CD4-positive, alpha-beta memory T cell (primary cell): ENCODE measurements at places on chromosomes 12 and 14. TPM values are rescaled to one million over a fixed set of nuclear protein-coding genes. Genes with fewer than 3 reads are reported as not detected.

LRTM2 gene
- not detected for total RNA-seq

DNAJC22 gene
- not detected for total RNA-seq

DNA sequence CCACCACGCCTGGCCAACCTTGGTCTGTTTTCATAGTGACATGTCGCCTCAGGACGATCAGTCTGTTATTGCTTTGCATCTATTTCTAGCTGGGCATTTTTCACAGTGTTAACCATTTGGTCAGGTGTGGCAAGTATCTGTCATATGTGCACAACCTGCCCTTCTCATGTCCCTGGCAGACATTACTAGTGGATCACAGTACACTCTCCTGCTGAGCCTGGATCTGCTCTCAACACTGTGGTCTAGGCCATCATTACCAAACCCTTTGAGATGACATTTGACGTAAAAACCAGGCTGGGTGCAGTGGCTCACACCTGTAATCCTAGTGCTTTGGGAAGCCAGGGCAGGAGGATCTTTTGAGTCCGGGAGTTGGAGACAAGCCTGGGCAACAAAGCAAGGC is 29.4 kb upstream of the NOS1 start:
- H3K27me3 ChIP-seq, result no peaks in the 10 kb centered on the region
- no peaks in the 10 kb centered on the region for H3K4me1 ChIP-seq
- H3K4me3 ChIP-seq, result no peak overlapping the region

- H3K36me3 ChIP-seq, result no peaks in the 10 kb centered on the region
- H3K4me3 ChIP-seq, result no peak overlapping the region
- no peaks in the 10 kb centered on the region for H3K4me1 ChIP-seq
- H3K27me3 ChIP-seq, result no peaks in the 10 kb centered on the region
- H3K27ac ChIP-seq, result no peak overlapping the region
Measured at GRCh38 chr14:85824526-85824925, 294.6 kb downstream of the FLRT2 start.

DNA sequence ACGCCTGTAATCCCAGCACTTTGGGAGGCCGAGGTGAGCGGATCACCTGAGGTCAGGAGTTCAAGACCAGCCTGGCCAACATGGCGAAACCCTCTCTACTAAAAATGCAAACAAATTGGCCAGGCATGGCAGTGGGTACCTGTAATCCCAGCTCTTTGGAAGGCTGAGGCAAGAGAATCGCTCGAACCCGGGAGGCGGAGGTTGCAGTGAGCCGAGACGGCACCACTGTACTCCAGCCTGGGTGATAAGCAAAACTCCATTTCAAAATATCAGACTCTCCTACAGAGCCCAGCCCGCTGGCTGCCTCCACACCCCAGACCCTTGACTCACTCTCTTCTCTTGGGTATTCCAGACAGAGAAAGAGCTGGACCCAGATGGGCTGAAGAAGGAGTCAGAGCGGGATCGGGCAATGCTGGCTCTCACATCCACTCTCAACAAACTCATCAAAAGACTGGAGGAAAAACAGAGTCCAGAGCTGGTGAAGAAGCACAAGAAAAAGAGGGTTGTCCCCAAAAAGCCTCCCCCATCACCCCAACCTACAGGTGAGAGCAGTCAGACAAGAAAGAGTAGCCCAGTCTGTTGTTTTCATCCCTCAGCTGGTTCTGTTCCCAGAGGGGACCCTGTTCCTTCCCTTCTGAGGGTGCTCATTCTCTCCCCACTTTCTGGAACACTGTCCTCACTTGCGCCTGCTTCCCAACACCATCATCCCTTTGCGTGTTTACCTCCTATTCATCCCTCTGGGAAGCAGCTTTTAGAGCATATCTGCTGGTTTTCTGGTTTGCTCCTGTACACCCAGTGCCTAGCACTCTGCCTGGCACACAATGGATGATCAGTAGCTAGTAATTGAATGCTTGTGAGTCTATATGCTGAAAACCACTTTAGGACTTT is 19.7 kb downstream of the AGAP2 start:
- no peak overlapping the region for H3K4me3 ChIP-seq
- H3K27ac ChIP-seq, result no peak overlapping the region
- peaks cover 58% of the 10 kb centered on the region for H3K36me3 ChIP-seq
- no peaks in the 10 kb centered on the region for H3K4me1 ChIP-seq

DNA sequence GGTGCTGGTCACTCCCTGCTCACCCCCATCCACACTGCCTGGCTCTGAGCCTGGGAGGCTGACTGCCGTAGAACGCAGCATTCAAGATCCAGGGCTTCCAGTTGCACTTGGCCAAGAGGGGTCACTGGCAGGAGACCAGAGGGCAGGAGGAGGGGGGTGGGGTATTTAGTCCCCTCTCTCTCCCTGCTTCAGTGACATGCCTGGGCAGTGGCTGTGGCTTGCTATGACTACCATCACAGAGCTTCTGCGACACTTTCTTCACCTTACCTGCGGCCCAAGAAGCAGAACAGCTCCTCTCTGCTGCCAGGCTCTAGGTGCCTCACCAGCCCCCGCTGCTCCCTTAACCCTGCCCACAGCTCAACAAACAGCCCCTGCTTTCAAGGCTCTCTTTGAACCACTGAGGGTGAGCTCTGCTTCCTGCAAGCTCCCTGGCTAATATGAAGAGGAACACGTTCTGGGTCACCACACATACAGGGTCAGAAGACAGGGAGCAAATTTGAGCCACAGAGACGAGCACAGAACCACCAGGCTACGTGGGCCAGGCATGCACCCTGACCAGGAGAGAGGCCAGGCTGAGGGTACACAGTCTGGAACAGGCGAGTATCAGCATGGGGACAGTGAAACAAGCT is 55.7 kb downstream of the ITPK1 start:
- H3K36me3 ChIP-seq, result no peaks in the 10 kb centered on the region
- no peak overlapping the region for H3K27ac ChIP-seq
- H3K4me1 ChIP-seq, result peaks cover 4% of the 10 kb centered on the region
- no peak for DNase-seq
